ENCODE measurements at places on chromosomes 1 and 21.

DNA sequence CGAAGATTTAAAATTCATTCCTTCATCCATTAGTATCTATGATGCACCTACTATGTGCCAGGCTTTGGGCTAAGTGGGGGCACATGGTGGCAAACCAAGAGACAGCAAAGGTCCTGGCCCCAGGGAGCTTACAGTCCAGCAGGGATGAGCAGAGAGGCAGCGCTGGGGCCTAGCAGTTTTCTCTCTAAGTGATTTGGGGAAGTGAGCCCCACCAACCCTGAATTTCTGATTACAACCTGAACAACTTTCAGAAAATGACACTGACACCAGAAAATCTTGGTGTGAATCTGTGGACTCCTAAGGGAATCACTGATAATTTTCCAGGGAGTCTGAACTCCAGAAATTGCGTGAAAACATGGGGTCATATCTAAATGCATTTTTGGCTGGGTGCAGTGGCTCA, 111.5 kb downstream of the CAPN8 start:
- no peak for DNase-seq

GRCh38 chr1:182869241-182869666, 30.1 kb downstream of the DHX9 start:
- no peak for DNase-seq

GRCh38 chr1:234617986-234618736, 8.2 kb upstream of the IRF2BP2 start:
- no peak for DNase-seq

DNA sequence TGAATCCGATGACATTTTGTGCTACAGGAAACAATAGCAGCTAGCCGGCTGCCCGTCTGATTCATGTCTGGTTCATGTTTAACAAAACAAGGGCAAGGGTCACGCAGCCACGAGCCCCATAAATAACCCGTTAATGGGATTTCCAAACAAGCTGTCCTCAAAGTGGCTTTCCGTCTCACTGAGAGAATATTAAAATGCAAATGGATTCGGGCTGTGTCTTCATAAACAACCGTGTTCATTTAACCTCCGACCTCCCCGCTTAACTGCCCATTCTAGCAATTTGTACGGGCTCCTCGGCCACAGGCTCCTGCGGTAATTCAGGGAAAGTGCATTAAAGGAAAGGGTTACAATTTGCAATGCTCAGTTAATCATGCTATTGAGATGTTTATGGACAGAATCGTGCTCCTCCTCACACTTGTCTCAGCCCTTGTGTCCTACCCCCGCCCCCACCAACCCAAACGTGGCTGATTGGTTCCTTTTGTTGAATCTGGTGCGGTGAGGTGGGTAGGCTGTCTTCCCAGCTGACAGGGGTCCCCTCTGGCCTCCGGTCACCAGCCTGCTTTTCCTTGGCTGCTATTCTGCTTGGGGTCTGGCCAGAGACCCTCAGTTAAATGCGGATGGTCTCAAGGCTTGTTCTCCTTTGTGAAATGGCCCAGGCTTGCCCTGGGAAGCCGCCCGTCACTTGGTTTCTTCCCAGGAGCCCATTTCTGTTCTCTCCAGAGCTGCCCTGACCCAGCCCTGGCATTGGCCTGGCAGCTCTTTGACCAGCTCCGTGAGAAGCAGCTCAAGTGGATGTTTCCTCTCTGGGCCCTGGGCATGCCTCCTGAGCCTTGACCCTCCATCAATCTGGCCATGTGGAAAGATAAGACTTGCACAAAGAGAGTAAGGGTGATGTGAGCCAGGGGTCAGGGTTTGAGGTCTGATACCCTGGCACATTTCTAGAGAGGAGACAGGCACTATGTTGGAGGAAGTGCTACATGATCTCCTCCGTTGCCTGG, 200.7 kb upstream of the POU3F1 start:
- no peak for DNase-seq

- DNase-seq: no peak
These were observed 870.7 kb upstream of the ADGRL2 start for GRCh38 chr1:80929868-80930508.

GRCh38 chr1:85295006-85295431, 18.6 kb upstream of the BCL10 start:
- no peak for DNase-seq

DNA sequence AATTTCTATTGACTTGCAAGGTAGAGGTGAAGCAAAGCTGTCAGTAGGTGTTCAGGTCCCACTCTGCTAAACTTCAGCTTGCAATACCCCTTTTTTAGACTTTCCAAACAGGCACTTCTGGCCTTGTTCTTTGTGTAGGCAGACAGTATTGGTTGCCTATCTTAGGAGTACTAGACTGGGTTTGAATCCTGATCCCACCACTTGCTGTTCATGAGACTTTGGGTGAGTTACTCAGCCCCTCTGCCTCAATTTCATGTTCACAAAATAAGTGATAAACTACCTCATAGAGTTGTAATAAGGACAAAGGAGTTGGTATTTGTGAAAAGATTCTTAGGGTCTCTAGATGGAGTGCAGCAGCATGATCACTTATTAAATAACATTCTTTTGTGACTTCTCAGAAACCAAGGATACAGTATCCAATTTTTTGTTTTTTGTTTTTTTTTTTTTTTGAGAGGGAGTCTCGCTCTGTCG, 5.2 kb downstream of the RCC1 start:
- no peak for DNase-seq

- no peak for DNase-seq
These were observed 1.7 kb upstream of the SIM2 start for GRCh38 chr21:36697060-36697850.

DNA sequence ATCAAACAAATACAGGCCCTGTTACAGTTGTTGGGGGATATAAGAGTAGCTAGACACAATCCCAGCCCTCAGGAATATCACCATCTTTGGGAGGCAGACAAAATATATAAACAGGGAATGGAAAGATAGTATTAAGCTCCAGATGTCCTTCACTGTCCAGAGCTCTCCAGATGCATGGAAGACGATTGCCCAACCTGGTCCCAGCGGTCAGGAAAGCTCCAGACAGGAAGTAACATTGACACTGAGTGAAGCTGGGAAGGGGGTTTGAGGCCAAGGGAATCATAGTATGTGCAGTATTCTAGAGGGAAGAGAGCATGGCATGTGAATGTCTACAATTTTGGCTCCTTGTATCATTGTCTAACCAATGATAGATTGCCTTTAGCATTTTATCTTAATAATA, 173.9 kb upstream of the HOOK1 start:
- DNase-seq: no peak

GRCh38 chr1:8421721-8422120, 103.8 kb downstream of the SLC45A1 start:
- DNase-seq: peak; percentile 70

GRCh38 chr21:18716578-18717138, 313.1 kb upstream of the TMPRSS15 start:
- no peak for DNase-seq

DNA sequence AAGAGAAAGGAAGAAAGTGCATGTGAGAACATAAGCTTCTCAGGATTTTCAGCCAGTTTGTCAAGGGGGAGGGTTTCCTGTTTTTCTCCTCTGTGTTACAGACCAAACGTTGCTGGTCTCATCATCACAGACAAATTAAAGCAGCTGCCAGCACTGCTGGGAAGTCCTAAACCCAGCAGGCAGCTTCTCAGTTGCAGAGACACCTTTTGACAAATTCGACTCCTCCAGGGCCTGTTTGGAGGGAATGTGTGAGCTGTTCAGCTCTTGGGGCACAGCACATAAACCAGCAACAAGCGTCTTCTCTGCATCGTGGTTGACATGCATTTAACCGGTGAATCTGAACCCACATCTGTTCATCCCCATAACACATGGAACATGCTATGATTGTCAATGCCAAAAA, 454.6 kb upstream of the RUNX1 start:
- DNase-seq: no peak

DNA sequence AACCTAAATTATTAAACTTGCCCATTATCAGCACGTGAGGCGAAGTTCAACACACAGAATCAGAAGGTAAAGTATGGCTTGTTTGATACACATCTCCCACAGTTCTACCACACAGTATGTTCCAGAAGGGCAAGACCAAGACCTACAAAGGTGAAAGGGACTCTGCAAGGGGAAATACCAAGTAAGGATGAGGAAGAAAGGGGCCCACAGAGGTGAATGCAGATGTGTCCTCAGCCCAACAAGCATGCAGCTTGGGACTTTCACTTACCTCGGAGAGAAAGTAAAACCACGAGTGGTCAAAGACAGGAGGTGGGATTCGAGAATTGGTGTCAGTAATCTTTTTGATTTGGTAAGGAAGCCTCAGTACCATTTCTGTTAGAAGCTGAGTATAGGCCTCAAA, 85.8 kb downstream of the UBR4 start:
- DNase-seq: no peak

GRCh38 chr21:38170283-38170682, 86.5 kb upstream of the KCNJ15 start:
- DNase-seq: peak; percentile 55

DNA sequence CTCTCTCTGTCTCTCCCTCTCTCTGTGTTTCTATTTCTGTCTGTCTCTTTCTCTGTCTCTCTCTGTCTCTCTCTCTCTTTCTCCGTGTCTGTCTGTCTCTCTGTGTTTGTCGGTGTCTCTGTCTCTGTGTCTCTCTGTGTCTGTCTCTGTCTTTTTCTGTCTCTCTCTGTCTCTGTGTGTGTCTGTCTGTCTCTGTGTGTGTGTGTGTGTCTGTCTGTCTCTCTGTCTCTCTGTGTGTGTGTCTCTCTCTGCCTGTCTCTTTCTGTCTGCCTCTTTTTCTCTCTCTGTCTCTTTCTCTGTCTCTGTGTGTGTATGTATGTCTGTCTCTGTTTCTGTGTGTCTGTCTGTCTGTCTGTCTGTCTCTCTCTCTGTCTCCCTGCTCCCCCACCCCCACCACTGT, 31.7 kb upstream of the ZC3H12A start:
- DNase-seq: no peak

DNA sequence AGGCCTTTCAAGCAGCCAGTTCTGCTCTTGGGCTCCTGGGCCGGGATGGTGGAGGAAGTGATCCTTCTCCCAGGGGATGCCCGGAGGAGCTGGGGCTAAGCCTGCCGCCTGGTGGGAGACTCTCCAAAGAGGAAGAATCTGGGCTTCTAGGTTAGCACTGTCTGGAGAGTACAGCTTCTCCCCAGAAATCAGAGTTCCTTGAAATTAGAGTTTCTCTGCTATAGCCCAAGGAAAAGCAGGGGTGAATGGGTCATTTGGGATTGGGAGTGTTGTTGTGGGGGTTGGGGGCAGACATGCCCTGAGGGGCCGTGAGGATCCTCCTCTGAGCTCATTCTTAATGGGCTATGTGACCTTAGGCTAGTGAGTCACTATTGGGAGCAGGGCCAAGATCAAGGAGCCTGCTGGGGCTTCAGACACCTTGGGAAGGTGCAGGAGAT, 6.5 kb downstream of the LGR6 start:
- no peak for DNase-seq

DNA sequence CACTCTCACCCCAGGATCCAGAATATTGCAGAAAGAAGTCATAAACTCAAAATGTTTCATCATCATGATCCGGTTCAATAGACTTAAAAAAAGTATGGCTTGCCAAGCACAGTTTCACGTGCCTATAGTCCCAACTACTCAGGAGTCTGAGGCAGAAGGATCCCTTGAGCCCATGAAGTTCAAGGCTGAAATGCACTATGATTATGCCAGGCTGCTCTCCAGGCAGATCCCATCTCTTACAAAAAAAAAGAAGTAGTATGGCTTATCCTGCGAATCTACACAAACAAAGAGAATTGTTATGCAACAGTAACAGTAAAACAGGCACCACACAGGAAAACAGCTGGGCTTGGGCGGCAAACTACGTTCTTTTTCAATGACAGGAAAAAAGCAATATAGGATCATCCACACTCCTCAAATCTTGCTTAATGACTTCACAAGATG, 76.2 kb downstream of the EIF4G3 start:
- DNase-seq: no peak

DNA sequence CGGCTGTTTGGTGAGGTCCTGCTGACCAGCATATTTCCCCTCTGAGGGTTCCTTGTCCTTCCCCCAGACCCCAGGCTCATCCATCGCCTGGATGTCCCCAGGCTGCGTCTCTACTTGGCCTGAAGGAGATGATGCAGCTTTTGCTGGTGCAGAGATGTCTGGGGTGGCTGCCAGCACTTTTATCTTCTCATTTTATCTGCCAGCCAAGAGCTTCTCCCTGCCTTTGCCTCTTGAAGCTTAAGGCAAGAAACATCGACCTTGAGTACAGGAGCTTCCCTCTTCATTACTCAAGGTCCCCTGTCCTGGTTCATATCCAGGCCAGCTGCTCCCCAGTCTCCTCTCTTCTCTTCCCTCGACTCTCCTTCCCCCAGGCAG, 9.2 kb upstream of the H6PD start:
- no peak for DNase-seq

- peak; percentile 67 for DNase-seq
These were observed 5.3 kb downstream of the HES2 start for GRCh38 chr1:6414443-6414844.

GRCh38 chr21:29078869-29079767, 5.7 kb upstream of the CCT8 start:
- DNase-seq: no peak

DNA sequence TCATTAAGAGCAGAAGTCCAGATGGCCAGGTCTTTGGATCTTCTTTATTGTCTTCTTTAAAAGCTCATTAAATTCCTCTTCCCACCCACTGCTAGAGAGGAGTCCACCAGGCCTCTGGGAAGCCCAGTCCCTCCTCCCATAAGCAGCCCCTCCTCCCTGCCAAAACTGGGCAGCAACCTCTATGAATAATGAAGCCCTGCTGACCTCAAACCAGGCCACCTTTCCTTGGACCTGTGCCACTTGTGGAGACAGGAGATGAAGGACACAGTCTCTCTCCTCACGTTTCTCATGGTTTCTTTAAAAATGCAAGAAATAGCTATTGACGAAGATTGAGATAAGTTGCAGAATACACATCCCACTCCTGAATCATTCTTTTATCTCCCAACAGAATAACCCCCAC, 112.8 kb downstream of the EDEM3 start:
- DNase-seq: peak; percentile 44

DNA sequence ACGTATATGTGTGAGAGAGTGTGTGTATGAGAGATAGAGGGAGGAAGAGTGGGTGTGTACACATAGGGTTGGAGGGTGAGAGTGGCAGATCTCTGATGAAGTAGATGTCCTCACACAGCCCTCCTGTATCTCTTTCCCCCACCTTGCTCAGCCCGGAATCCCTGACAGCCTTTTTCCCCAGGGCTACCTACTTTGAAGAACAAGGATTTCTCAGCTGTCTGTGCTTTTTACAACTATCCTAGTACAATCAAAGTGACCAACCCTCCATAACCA, 29.1 kb upstream of the CADM3 start:
- no peak for DNase-seq
